Stimulated activated CD4-positive, alpha-beta T cell treated with anti-CD3 and anti-CD28 coated beads, Interleukin-15, amount 100 ng/mL, for 1 hour (primary cell): ENCODE measurements at places on chromosomes 11 and 22.

DNA sequence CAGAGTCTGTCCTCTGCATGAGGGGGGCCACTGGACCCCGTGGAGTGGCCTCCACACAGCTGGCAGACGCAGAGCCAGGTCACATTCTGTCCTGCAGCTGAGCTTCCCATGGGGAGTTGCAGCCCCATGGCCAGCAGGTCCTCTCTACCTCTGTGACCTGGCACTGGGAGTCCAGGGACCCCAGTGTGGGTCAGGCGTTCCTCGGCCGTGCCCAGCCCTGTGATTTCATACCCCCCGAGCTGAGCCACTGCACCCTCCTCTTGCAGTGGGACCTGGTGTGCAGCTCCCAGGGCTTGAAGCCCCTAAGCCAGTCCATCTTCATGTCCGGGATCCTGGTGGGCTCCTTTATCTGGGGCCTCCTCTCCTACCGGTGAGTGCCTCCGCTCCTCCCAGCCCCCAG is 32.2 kb upstream of the SLC22A12 start:
- DNase-seq: no peak

- DNase-seq: no peak
Observed at GRCh38 chr11:21250196-21250595, 580.8 kb downstream of the NELL1 start.

GRCh38 chr11:78127403-78127802 is 12.0 kb downstream of the ALG8 start:
- DNase-seq: no peak

DNA sequence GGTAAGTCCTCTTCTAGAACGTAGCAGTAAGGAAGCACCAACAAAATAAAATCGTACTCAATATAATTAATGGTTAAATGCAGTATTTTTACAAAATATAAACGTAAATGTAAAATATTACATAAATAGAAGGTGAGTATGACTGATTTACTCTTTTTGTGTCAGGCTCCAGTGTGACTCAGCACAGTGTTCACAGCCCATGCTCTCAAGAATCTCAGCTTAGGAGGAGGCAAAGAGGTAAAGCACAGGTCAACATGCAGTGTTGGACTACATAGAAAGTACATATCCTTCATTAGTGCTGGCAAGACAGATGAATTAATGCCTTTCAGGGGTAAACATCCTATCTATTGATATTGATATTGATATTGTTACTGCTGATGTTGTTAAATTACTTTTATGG is 2050.6 kb upstream of the RAG2 start:
- DNase-seq: no peak

GRCh38 chr11:8266246-8267241 is 2.9 kb upstream of the LMO1 start:
- DNase-seq: no peak

DNA sequence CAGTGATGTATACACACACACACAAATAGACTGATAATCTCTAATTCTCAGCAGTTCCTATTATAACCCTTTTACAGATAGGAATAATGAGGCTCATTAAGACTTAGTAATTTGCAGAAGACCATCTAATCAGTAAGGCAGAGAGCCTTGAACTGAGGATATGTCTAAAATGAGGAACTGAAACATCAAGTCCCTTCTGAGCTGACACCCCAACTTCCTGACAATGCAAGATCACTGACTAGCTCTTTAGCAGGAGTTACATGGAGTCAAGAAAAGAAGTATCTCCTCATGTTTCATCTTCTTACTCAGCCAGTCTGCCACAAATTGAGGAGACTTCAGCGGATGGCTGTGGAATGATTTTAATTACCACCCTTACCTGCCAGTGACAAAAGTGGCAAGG is 193.0 kb downstream of the MSANTD4 start:
- no peak for DNase-seq

DNA sequence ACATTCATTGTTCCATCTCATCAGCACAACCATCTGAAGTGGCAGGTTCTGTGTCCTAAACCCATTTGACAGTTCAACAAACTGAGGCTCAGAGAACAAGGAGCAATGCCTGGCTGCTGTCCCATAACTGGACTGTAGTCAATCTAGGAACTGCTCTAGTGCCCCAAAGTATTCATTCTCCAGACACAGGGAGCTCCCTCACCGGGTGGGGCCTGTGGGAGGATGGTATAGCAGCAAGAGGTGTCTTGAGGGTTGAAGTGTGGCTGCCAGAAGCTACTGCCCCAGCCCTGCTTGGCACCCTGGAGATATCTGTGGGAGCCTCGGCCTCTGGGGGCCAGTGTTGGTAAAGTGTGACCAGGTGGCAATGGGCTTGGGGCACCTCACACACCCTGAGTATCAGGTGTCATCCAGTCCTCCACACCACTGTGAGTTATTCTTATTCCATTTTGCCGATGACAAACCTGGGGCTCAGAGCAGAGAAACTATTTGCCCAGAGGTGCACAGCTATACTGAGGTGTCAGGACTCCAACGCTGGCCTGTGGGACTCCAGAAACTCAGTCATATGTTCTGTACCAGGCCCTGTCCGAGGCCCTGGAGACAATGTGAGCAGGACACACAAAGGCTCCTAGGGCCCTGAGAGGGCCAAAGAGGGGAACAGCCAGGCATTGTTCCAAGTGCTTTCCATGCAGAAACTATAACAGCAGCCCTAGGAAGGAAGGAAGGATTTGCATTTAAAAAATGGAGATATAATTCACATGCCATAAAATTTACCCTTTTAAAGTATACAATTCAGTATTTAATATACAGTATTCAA is 46.0 kb upstream of the KLHL35 start:
- DNase-seq: no peak

GRCh38 chr11:81039916-81040524 is 1599.2 kb upstream of the TENM4 start:
- no peak for DNase-seq

DNA sequence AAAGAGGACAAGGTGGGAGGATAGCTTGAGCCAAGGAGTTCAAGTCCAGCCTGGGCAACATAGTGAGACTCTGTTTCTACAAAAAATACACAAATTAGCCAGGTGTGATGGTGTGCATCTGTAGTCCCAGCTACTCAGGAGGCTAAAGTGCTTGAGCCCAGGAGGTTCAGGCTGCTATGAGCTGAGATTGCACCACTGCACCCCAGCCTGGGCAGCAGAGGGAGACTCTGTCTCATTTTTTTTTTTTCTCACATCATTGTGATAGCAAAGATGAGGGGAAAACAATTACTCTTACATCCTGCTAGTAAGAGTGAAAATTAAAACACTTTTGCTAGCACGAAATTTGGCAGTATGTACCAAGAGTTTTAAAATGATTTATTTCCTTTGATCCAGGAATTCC is 463.7 kb downstream of the TMEM135 start:
- no peak for DNase-seq

- no peak for DNase-seq
Observed at GRCh38 chr11:27296497-27296896, 66.5 kb downstream of the CCDC34 start.

DNA sequence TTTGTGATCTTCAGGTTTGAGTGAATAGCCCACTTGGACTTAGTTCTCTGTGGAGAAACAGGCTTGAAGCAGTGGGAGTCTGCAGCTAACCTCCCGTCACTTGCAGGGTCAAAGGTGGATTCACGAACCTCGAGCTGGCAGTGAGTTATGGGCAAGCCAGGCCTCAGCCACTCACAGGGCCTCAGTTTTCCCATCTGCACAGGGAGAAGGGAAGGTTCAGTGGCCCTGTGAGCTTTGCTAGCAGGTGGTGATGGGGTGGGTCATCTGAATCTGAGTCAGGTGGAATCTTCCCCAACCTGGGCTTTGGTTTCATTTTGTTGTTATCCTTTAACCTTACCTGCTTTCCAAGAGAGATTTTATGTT is 86.6 kb upstream of the GRIK4 start:
- no peak for DNase-seq

DNA sequence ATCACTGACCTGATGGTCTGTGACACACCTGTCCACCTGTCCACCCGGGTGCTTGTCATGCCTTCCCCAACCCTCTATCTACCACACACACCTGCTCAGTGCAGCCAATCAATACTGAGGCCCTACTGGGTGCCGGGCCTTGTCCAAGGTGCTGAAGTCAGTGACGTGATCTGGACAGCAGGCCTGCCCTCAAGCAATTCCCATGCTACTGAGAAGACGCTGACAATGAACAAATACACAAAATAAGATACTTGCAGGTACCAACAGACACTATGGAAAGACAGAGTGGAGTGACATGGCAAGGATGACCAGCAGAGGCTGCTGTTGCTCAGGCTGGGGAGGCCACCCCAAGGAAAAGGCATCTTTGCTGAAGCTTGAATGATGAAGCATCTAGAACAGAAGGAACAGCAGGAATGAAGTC is 21.2 kb downstream of the PLAAT3 start:
- DNase-seq: no peak

GRCh38 chr22:29245626-29246385 is 22.0 kb downstream of the RHBDD3 start:
- peak; percentile 39 for DNase-seq

DNA sequence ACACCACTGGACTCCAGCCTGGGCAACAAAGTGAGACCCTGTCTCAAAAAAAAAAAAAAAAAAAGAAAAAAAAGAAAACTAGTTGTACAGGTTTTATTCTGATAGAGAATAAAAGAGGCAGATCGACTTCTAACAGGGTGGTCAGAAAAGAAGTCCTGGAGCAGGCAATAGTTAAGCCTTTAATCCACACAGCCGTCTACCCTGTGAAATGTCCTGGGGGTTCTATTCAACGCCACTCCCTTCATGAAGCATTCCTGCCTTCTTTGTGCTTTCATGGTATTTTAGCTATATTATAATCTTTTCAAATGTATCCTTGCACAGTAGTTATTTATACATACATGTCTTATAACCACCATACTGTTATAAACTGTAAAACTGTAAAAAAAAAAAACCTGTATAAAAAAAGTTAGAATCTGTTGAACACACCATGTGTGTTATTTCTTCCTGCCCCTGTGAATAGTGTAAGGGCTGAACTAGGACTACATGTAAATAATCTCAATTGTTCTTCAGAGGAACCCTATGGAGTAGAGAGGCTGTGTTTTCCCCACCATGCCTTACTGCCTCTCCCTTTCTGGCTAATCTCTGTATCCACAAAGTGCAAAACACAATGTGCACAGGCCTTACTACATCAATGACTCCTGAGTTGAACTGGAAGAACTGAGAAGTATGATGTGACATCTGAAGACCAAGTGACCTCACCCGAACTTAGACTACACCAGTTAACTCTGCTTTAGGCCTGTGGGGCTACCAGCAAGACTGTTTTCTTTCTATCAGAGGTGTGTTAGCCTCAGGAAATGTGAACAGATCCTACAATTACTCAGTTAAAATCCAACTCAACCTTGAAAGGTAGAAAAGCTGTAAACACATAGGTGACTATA is 25.3 kb downstream of the PRCP start:
- no peak for DNase-seq

DNA sequence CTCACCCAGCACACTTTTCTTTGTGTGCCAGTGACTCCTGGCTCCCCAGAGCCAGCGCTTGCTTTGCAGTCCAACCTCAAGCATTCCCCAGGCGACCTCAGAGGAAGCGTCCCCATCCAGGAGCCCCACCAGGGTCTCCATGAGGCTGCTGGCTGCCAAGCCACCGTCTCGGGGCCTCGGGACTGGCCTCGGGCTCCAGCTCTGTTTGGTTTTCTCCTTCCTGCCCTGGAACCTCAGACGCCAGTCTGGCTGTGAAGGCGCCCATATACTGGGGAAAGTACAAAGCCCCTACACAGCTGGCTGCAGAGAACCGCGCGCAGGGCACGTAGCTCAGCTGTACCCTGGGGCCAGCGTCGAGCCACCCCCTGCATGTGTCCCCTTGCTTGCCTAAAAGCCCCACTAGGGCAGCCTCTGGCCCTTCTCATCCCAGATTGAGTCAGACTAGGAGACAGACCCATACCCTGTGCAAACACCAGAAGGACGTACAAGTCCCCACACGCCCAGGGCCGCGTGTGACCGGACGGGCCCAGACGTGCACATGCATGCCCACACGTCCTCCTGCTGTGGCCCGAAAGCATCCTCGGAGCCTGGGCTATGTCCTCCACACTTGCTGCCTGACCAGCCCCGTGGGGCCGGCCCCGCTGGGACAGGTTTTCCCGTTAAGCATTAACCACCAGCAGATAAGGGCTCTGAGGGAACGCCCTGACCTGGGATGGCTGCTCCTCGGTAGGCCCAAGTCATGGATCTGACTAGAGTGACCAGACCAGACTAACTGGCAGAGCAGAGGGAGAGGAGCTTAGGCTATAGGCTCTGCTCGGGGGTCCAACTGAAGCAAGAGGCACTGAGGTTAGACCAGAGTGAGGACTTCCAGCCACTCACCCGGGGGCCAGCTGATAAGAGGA is 4.2 kb upstream of the SYT8 start:
- no peak for DNase-seq
